Stimulated activated CD8-positive, alpha-beta memory T cell treated with anti-CD3 and anti-CD28 coated beads, Interleukin-7, amount 100 ng/mL, for 4 hours (primary cell): ENCODE measurements at places on chromosomes 7 and 10.

DNA sequence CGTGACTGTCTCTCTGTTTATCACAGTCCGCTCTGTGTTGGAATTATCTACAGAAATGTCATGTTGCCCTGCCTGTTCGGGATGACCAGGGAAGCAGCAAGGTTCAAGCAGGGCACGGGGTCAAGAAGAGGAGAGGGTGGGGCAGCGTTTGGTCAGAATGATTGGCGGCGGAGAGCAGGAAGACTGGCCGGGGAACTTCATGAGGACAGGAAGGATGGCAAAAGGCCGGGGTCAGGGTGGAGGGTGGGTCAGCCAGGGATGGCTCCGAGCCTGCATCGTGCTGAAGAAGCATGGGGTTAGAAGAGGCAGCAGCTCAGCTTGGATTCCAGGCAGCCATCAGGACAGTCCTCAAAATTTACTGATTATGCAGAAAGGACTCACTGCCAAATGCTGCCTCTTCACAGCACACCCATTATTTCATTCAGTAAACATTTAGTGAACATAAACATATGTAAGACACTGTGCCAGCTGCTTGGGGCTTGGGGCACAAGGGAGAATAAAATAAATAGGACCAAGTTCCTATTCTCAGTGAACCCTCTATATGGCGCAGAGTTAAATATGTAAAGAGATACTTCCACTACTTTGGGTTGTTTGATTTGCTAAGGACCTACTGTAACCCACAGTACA, 42.8 kb downstream of the WNT2 start:
- no peak for DNase-seq

DNA sequence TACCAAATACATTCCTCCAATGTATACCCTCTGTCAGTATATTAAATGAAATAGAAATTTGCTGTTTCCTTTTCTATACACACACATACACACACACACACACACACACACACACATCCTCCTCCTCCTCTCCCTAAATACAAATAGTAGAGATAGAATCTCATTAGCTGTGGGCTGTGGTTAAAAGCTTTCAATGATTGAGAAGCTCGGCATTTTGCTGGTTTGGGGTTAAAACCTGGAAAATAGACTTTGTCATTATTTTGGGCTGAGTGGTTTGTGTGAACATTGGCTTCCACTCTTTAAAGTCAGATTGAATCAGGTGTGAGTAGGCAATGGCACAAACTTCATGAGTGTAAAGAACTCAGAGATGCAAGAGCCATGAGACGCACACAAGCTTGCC, 596.0 kb downstream of the XPNPEP1 start:
- DNase-seq, result no peak

- DNase-seq, result no peak
These were observed 468 bp upstream of the IRF5 start for GRCh38 chr7:128937271-128937646.

- DNase-seq, result no peak
These were observed 62.8 kb upstream of the MYL10 start for GRCh38 chr7:101691822-101692384.

DNA sequence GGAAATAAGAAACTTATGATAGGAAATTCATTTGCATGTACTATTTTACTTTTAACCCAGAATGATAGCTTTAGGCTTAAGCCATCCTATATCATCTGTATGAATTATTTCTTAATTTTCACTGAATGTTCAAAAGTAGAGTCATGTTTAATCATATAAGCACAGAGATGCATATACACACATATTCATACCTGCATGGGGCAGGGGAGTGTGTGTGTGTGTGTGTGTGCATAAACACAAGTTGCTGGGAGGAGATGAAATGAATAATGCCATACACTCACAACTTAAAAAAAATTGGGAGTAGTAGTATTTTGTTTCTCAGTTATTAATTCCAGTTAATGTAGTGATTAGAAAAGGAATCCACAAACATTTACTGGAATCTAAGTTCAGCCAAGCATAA, 83.1 kb upstream of the IKZF1 start:
- DNase-seq, result no peak

- no peak for DNase-seq
These were observed 102.3 kb upstream of the PCBD1 start for GRCh38 chr10:70990681-70991080.

DNA sequence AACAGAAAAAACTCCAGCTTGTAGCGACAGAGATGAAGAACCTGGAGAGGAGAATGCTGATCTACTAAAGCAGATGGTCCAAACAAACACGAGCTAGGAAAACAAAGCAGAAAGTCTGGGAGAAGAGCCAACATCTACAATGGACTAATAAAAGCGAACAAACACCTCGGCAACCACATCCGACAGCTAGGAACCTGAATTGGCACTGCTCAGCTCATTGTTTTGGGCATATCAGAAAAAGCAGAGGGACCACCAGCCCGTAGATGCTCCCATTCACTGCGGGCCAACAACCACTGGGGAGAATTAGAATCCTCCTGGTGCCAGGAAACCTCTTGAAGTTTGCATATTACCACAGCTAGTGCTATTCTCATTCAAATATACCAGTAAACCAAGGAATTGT, 204.7 kb downstream of the NXPH1 start:
- no peak for DNase-seq

- DNase-seq, result peak; percentile 23
These were observed 4.4 kb upstream of the PDLIM1 start for GRCh38 chr10:95295031-95295755.

GRCh38 chr7:129774871-129775694, 163.6 kb downstream of the NRF1 start:
- DNase-seq, result no peak

DNA sequence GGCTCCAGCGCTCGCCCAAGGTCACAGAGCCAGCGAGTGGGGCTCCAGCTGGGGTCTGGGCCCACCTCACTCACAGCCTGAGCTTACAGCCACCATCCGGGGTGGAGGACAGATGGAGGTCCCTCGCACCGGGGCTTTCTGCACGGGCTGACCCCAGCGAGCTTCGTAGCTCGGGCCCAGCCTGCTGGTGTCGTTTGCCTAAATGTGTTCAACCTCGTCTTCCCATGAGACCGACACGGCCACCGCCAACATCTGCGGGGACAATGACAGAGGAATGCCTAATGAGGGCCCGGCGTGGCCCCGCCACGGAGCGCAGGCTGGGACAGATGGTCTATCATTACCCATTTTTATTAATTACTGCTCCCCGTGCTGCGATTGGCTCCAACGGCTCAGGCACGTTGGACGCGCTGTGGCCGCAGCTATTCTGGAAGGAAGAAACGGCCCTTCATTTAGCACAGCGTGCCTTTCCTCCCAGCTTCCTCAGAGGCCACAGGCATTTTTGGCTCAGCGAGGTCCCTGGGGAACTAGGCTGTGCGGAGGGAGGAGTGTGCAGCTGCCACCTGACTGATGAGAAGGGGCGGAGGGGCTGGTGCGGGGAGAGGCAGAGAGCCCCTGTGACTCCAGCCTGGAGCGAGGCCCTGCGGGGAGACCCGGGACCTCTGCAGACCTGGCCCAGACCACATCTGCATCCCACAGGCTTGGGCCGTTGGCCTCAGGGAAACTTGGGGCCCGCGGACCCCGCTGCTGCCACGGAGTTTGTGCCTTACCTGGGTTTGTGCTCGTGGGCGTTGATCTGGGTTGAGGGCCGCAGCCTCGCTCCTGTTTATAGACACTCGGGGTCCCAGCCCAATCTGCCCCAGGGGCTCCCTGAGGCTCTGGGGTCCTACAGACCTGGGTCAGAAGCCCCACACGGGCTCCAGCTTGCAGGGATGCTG, 22.9 kb upstream of the ELFN1 start:
- no peak for DNase-seq

- DNase-seq, result no peak
These were observed 15.6 kb downstream of the RHEB start for GRCh38 chr7:151503902-151504714.

DNA sequence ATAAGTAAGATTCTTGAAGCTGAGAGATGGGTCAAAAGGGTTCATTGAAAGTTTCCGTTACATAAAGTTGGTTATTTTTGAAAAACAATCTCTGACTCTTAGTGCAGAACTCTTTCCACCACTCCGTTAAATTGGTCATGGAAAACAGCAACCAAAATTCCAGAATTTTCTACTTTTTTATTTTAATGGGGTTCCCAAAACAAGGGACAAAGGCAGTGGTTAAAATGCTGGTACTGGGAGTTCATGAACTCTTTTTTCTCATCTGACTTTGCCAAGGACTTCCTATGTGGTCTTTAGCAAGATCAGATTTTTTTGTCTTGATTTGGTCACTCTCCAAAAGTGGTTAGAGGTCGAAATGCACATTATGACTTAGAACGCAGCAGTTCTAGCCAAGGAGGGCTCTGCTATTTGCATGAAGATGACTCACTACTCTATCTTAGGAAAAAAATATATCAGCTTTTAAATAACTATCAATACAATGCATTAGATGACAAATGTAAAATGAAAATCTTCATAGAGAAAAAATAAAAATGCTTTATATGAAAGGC, 145.7 kb downstream of the REEP3 start:
- no peak for DNase-seq
